ENCODE measurements at places on chromosomes 11 and 22.
A peak's percentile ranks its signal among the peaks of the same experiment; 100 is the strongest.

- DNase-seq, result no peak
Measured at GRCh38 chr11:34682825-34683224, 61.9 kb downstream of the EHF start.

DNA sequence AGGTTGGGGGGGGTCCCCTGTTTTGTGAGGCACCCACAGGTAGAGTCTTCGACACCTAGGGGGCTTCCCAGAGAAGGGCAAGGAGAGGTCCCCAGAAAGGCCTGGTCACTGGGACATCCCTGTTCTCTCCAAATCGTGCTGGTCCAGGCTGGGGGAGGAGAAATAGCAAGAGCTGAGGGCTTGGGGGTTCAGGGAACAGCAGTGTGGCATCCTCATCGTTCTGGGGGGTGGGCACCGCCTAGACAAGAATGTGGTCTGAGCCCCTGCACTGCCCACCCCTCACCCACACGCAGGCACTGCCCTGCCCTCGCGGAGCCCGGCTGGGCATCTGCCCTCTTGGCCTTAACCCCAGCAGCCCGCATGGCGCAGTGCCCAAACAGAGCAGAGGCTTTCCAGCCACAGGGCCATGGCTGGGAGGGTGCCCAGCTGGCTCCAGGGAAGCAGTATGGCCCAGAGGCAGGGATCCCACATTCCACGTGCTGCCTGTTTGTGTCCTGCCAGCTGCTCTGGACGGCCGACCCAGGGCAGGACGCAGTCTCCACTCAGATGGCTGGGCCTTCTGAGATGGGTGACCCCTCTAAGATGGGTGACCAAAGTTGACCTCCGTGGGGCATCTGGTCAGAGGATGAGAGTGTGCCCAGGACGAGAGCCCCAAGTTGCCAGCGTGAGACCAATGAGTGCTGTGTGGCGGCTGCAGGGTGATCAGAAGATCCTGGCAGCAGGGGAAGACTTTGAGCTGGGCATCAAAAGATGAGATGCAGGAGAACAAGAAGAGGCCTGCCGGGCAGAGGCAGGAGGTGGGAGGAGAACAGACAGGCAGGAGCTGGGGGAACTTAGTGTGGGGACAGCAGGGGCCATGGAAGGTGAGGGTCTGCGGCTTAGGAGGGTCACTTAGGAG is 14.4 kb downstream of the SCARF2 start:
- no peak for DNase-seq

DNA sequence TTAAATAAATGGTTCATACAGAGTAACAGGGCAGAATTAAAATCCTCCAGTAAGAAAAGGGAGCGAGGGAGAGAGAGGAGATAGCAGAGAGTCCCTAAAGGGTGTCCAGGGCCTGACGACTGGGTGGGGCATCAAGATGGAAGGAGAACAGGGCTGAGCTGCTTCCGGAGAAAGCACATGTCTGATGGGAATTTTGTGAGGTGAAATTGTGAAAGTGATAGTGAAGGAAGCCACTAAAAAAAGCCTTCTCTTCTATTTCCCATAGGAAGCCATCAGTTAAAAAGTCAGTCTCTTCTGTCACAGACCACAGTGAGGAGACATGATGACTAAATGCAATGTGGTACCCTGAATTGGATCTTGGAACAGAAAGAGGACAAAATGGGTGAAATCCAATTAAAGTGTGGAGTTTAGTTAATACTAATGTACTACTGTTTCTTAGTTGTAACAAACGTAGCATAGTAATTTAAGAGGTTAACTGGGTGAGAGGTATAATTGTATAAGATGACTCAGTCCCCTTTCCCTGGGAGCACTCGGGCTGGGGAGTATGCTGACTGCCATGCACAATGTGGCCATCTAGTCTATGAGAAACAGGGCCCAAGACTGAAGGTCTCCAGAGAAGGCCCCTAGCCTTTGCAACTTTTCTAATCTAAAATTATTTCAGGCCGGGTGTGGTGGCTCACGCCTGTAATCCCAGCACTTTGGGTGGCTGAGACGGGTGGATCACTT is 29.5 kb upstream of the FCHSD2 start:
- no peak for DNase-seq

GRCh38 chr11:120568572-120569307 is 57.2 kb downstream of the GRIK4 start:
- no peak for DNase-seq

DNA sequence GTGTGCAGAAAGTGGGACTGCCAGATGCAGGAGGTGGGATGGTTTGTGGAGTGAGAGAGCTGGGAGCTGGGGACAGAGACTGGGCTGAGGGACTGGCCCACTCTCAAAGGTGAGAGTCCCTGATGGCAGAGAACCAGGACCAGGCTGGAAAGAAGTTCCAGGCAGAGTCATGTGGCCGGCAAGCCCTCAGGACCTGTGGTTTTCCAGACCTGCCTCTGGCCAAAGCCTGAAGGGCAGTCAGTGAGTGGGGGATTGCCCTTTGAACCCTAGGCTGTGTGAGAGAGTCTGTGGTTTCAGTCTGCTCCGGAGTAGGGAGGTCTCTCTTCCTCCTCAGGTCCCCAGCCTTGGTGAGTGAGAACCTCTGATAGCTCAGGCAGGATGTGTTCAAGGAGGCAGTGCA is 17.0 kb downstream of the KCNC1 start:
- no peak for DNase-seq

GRCh38 chr11:134556186-134556585 is 144.1 kb upstream of the B3GAT1 start:
- no peak for DNase-seq

DNA sequence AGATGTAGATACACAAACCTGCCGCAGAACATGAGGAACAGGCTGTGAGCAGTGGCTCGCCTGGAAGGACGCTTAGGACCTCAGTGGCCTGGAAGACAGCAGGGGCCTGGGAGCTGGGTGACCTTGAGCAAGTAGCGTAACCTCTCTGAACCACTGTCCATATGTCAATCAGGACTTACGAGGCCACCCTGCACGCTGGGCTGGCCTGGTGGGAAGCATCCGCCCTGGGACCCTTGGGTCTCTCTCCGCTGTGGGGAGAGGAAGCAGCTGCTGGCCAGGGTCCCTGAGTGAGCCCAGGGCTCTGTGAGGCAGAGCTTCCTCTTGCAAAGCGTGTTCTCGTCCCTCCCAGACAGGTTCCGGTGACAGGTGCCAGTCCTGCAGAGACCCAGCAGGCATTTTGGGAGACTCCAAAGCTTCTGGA is 14.0 kb upstream of the EHD1 start:
- no peak for DNase-seq

GRCh38 chr11:129557421-129557820 is 181.8 kb downstream of the BARX2 start:
- DNase-seq, result no peak

- DNase-seq, result no peak
Measured at GRCh38 chr22:30580896-30581295, 6.4 kb upstream of the GAL3ST1 start.

GRCh38 chr11:66048547-66049323 is at the start of gene GAL3ST3:
GAL3ST3 (minus strand) TSS chr11:66049161; CDS start chr11:66045415, 3,746 bp downstream.
- DNase-seq, result no peak

DNA sequence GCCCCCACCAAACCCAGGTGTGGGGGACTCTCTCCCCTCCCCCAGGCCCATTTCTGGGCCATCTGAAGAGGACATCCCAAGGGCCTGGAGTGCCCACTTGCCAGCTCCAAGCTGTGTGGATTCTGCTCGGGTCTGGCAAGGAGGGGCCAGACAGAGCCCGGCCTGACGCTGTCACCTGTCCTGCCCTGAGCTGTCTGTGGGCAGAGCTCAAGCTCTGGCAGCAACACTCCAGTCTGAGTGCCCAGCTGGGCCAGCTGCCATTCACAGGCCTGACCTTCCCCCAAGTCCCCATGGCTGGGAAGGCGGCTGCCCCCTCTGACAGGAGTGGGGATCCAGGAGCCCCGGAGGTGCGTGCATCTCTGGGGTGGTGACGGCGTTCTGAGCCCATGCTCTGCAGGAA is 6.2 kb upstream of the PIM3 start:
- no peak for DNase-seq

GRCh38 chr11:67400942-67401494 is 640 bp downstream of the PPP1CA start:
- DNase-seq, result no peak

DNA sequence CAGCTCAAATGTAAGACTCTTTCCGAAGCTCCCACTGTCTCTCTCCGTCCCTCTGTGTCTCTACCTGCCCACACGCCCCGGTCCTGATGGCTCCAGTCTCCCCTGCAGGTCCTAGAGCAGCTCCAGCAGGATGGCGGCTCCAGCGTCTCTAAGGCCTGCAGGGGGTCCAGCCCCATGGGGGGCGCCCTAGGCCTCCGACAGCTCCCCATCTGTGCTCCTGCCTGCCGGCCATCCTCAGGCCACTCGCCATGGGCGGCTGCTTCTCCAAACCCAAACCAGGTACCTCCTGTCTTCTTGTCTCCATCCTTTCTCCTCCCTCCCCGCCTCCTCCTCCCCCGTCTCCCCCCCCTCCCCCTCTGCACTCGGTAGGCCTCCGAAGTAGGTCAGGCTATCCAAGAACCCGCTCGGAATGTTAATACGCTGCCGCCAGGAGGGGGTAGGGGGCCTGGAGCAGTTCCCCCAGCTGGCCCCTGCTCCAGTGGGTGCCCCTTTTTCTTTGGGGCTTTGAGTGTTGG is 699 bp downstream of the AIFM3 start:
- no peak for DNase-seq

DNA sequence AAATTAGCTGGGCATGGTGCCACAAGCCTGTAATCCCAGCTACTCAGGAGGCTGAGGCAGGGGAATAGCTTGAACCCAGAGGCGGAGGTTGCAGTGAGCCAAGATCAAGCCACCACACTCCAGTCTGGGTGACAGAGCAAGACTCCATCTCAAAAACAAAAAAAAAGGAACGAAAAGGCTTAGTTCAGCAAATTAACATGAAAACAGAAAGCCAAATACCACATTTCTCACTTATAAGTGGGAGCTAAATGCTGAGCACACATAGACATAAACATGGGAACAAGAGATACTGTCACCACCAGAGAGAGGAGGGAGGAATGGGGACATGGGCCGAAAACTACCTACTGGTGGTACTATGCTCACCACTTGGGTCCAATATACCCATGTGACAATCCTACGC is 38.6 kb downstream of the SCGB1A1 start:
- no peak for DNase-seq

GRCh38 chr11:22786475-22786874 is 43.1 kb downstream of the SVIP start:
- no peak for DNase-seq

- no peak for DNase-seq
Measured at GRCh38 chr11:107457205-107457557, 444 bp downstream of the CWF19L2 start.

GRCh38 chr11:132539590-132540368 is 992.5 kb downstream of the OPCML start:
- no peak for DNase-seq

DNA sequence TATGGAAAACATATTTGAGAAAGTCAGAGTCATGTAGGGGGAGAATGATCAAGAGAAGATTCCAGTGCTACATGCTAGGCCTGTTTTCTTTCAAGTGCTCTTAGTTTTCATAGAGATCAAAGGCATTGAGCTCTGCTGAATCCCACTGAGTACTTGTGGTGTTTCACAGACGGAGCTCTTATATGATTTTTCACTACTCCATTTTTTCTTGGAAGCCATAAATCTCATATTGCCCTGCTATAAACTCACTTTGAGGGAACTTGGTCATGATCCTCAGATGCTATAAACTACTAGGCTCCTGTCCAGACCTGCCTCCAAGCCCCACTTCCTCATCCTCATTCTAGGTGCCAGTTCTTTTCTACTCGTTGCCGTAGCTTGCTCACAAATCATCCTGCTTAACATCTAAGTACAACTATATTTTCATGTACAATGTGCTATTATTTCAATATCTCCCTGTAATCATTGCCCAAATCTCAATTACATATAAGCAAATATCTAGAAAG is 180.8 kb upstream of the CCDC179 start:
- DNase-seq, result no peak

DNA sequence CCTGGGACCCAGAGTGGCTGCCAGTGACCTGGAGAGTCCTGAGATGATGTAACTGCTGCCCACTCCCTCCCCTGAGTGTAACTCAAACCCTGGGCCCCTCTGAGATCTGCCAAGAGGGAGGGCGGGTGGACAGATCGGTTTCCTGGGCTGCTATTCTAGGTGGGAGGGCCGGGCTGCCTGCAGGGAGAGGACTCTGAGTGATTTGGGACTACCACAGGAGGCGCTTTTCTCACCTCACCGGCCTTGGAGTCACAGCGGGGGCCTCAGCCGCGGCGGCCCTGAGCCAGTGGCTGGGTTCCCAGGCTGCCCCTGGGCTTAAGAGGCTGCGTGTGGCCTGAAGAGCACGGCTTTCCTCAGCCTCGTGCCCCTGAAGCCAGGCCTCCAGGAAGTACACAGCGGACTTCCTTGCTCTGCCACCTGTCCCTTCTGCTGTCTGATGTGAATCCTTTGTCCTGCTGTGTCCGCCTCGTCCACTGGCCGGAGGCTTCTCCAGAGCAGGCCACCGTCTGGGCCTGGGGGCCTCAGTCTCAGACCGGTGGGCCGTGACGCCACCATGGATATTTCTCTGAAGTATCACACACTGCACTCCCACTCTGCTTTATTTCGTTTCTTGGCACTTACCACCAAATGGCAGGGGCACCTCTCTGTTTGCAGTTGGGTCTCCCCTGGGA is 11.5 kb downstream of the RELT start:
- DNase-seq, result no peak

- no peak for DNase-seq
Measured at GRCh38 chr11:124880958-124881357, 15.7 kb downstream of the ROBO3 start.

- DNase-seq, result no peak
Measured at GRCh38 chr11:22416462-22416861, 78.3 kb downstream of the SLC17A6 start.

DNA sequence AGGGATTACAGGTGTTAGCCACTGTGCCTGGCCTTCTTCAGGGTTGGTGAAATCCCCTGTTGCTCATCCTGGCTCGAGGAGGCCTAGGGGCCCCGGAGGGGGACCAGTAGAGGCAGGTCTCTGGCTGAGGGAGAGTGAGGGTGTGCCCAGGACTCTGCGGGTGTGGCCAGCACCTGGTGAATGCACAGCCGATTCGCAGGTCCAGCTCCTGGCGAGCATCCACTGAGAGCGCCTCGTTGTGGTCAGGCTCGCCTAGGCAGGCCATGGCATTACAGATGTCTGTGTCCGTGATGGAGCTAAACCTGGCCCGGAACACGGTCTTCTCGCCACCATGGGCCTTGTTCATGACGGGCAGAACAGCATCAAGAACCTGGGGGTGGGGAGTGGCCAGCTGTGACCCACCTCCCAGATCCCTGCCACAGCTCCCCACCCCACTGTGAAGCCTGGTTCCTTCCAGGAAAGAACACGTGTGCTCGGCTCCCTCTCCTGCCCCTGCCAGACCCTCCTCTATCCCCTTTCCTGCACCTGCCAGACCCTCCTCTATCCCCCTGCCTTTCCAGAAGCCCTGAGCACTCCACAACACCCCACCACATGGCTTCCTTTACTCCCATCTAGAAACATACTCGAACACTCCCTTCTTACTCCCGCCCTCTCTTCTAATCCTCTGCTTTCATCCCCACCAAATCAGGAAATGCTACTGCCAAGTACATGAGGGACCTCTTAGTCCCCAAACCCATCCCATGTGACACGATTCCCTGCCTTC is 12.4 kb downstream of the TOP3B start:
- DNase-seq, result no peak

DNA sequence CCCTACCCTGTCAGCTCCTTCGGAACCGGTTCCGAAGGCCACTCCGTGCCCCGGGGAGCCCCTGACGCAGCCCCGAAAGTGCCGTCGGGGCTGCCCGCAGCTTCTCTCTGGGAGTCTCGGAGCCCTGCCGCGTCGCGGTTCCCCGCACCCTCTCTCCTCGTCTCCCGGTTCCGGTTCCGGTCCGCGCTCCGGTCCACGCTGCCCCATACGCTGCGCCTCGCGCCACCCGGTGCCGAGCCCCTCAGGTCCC is 618 bp downstream of the MTA2 start:
- peak; percentile 14 for DNase-seq

- DNase-seq, result no peak
Measured at GRCh38 chr22:32583921-32584335, 109.3 kb downstream of the FBXO7 start.

Measured in NCI-H2029 (cell line).